ENCODE measurements at places on chromosomes 16 and 17.

DNA sequence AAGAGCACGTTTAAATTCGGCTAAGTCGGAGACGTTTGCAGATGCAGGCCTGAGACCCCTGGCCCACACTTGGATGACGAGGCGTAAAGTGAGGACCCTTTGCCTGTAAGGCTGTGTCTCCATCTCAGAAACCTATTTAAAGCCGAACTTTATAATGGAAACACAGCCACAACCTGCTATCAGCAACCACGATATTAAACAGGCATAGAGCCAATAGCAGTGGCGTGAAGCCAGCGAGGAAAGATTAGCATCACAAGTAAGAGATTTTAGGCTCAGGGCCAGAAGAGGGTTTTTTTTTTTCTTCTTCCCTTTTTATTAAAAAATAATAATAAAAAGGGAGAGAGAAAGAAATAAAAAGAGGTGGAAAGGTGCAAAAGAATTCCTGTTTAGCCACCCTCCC is 111.3 kb upstream of the NOL11 start:
- peak; percentile 74 for DNase-seq

DNA sequence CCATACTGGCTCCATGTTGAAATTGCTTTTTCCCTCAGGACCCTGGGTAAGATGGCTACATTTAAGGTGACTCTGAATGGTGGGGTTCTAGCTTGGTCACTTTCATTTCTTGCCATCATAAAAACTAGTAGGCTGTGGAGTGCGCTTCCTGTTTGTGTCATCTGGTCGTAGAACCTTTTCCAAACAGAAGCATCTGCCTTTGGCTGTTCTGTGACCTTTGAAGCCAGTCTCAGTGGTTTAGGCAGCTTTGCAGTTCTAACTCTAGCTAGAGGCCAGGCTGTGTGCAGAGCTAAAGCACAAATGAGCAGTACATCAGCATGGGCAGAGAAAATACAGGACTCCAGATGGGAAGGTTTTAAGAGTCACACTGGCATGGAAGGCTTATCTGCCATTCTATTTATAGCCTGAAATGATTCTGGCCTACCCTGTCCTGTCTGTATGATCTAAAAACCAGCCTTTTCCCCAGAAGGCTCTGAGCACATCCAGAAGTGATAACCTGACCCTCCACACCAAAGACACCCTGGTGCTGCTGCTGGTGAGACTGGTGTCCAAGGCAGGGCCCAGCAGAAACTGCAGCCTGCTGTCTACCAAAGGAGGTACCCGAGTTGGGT is 8.6 kb downstream of the ESRP2 start:
- DNase-seq = no peak

DNA sequence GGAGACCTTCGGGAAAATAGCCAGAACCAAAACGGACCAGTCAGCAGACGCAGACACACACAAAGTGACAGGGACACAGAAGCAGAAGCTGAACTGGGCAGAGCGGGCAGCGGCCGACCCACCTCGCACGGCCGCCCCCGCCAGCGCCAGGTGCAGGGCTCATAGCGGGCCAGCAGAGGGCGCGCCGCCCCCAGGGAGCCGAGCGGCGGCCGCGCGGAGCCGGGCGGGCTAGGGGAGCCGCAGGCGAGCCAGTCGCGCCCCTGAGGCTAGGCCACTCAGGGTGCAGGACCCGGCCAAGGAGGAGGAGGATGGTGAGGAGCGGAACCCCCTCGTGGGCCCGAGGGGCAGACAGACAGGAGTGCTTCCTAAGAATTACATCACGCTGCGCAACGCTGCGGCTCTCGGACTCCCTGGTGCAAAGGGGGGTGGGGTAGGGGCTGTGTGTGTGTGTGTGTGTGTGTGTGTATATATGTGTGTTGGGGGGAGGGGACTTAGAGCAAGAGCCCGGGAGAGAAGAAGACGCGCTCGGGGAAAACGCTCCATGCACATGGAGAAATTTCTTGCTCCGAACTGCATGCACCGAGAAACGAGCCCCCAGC is 913 bp upstream of the NOG start:
- DNase-seq = peak; percentile 33

GRCh38 chr16:5882087-5882640 is 784.6 kb upstream of the EEF2KMT start:
- DNase-seq = no peak

DNA sequence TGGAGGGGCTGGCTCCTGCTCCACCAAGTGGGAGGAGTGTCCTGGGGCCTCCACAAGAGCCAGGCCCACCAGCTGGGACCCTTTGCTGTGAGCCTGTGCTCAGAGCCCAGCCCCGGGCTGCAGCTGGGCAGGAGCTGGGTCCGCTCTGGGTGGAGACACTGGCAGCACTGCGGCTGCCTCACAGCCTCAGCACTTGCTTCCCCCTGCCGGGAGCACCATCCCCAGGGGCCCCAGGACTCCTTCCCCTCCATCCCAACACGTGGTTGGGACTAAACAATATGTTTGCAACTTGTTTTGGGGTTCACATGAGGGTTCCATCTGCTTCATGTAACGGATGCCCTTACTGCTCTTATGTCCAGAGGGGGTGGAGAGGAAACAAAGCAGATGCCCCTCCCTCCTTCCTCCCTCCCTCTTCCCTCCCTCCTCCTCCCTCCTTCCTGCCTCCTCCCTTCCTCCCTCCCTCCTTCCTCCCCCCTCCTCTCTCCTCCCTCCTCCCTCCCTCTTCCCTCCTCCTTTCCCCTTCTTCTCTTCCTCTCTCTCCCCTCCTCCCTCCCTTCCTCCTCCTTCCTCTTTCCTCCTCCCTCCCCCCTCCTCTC is 16.3 kb upstream of the CBFA2T3 start:
- DNase-seq = no peak

- no peak for DNase-seq
Observed at GRCh38 chr17:57576744-57577143, 168.4 kb downstream of the CCDC182 start.

GRCh38 chr17:19702217-19702641 is 14.2 kb downstream of the SLC47A2 start:
- DNase-seq = no peak

DNA sequence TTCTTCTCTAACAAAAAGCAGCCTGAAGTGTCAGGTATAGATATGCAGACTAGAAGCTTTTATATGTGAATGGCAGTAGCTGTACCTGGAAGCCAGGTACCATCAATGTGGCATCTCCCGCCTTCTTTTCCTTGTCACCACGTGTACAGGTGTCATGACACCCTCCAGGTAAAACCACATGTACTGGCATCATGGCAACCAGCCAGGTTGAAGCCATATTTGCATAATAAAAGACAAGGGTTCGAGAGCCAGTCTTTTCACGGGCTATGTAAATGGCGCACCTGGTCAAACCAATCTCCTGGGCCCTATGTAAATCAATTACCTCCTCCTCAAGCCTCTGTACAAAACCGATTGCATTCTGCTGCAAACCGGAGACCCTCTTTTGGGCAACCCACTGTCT is 541.3 kb downstream of the CDH11 start:
- no peak for DNase-seq

DNA sequence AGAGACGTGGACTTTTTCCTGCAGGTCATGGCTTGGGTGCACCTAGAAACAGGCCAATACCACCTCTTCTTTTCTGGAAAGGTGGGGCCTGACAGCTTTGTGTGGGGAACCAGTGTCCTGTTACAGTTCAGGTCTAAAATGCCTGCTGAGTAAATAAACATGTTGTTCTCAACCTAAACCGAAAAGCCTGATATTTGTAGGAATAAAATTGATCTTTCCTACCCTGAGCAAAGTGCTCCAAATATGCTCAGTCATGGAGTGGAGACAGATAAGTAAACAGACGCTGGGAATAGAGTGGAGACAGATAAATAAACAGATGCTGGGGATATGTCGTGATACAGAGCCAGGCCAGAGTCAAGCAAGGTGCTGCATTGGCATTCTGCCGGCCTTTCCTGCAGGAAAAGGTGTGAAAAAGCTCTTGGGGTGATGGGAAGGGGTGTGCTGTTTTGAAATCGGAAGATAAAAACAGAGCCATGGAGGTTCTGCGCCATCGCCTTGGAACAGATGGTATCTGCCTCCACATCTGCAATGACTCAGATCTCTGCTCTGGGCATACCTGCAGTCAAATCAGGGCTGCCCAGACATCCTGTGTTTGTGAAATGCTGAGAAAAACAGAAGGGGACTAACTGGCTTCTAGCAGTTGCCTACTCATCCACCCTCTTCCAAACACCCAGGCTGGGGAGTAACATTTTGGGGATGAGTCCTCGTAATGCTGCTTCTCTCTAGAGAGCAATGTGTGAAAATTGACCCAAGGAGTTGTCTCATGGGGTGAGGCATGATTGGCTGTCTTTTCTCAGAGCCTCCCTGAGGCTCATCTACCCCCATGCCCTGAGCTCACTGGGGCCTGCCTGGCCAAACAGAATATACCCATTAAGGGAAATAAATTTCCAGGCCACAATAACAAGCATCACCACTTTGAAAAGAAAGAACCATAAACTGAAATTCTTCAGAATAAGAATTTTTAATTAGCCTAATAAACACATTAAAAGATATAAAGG is 16.8 kb upstream of the TRPV2 start:
- no peak for DNase-seq

DNA sequence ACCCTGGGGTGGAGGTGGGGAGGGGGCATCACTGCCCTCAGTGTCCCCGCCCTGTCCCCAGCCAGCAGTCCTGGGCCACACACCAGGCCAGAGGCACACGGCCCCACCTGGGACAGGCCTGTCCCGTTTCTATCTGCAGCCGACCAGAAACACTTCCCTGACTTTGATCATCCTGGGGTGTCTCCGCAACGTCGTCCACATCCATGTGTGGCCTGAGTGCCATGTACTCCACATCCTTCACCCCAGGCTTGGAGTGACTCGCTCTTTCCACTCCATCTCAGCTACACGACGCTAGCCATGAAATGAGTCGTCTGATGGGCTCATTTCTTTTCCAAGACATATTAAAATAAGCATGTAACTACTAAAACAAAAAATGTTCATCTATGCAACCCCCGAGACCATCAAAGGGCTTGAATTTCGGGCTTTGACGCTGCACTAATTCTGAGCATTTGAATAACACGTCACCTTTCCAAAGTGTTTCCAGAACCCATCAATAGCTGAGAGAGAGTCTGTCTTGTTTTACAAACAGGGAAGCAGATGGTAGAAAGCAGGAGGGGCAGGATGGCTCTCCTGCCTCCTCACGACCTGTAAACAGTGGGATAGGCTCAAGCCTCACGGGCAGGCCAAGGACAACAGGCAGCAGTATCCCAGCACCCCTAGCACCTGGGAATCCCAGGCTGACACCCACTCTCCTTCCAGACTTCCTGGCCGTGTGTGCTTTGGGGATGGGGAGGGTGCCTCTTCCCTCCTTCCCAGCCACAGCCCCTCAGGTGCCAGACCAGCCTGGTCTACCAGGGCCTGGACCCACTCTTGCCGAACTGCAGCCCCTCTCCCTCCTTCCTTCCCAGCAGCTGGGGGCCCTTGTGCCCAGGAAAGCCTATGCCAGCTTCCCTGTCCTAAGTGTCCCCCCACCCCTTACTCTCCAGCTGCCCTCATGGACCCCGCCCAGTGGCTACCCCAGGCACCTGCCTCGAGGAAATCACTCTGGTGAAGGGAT is 20.0 kb upstream of the RASD1 start:
- DNase-seq = no peak

GRCh38 chr17:75194879-75195278 is 10.6 kb upstream of the NUP85 start:
- no peak for DNase-seq

- no peak for DNase-seq
Observed at GRCh38 chr17:50222922-50223321, 21.5 kb upstream of the COL1A1 start.

- no peak for DNase-seq
Observed at GRCh38 chr17:76219670-76220383, 20.5 kb downstream of the RNF157 start.

DNA sequence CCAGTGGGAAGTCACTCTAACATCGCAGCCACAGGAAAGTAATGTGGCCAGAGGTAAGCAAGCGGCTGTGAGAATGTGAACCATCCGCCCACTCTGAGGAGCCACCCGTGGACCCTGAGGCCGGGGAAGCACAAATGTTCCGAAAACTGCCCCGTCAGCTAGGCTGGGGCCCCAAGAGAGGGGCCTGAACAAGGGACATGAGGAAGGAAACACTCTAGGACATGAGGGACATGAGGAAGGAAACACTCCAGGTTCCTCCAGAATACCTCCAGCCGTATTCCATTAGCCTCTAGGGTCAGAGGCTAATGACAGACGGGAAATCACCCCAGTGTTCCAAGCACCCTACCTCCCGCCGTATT is 317 bp downstream of the TEFM start:
- DNase-seq = no peak

GRCh38 chr17:9170853-9171252 is 149.5 kb downstream of the NTN1 start:
- DNase-seq = no peak

- DNase-seq = peak; percentile 72
Observed at GRCh38 chr16:117379-118365, 20.8 kb downstream of the NPRL3 start.

DNA sequence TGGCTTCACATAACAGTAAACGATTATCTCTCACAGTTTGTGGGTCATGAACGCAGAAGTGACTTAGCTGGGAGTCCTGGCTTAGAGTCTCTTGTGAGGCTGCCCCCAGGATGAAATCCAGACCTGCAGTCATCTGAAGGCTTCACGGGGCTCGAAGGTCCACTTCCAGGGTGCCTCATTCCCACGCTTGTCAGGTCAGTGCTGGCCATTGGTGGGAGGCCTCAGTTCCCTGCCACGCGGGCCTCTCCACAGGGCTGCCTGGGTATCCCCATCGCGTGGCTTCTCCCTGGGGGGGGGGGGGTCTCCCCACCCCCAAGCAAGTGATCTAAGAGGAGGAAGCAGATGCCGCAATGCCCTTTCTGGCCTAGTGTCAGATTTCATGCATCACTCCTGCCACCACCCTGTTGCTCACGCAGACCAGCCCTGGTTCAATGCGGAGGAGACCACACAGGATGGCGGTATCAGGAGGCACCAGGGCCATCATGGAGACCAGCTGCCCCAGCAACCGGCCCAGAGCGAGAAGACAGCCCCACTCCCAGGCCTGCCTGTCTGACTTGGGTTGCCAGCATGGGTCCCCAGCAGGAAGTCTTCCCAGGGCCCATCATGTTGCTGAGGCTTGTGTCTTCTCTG is 77.3 kb upstream of the CDH5 start:
- no peak for DNase-seq

DNA sequence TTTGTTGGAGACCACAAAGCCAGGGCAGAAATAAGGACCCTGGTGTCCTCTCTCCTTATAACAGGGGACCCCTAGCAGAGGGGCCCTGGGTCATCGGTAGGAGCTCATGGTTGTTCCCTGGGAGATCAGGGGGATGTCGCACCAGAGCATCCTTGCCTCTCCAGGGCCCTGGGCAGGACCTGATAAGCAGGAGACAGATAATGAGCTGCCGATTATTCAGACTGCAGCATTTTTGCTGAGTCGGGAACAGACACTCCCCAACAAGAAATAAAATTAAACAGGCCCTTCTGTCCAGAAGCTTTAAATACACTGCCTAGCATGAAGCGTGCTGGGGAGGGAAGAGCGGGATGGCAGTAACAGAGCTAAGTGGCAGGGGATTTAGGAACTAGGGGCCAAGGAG is 15.4 kb upstream of the GFAP start:
- DNase-seq = no peak
